ENCODE measurements at places on chromosomes 11 and 22.

DNA sequence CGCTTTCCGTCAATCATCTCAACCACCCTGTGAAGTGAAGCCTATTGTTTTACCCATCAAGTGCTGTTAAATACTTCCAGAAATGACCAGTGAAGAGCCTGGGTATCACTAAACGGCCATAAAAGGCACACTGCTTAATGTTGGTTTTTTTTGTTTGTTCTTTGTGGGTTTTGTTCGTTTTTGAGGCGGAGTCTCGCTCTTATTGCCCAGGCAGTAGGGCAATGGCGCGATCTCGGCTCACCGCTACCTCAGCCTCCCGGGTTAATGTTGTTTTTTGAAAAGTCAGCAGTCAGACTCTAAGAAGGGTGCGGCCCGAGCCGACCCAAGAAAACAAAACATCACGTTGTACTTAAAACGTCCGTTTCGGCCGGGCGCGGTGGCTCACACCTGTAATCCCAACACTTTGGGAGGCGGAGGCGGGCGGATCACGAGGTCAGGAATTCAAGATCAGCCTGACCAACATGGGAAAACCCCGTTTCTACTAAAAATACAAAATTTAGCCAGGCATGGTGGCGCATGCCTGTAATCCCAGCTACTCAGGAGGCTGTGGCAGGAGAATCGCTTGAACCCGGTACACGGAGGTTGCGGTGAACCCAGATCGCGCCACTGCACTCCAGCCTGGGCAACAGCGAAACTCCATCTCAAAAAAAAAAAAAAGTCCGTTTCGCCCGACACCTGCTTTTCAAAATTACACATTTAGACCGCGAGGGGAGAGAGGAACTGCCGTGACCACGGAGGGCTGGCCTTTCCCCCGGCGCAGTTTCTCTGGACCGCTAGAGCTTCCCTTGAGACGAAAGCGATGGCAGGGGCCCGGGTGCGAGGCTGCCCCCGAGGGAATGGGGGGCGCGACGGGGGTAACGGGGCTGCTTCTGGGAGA is 714 bp downstream of the CD59 start:
- DNase-seq = no peak

GRCh38 chr11:117523680-117524079 is 196.0 kb downstream of the CEP164 start:
- no peak for DNase-seq

- no peak for DNase-seq
Measured at GRCh38 chr22:24304062-24304675, 33.5 kb downstream of the SPECC1L start.

- no peak for DNase-seq
Measured at GRCh38 chr11:78857688-78858087, 283.0 kb upstream of the NARS2 start.

GRCh38 chr11:128662076-128662475 is 31.8 kb upstream of the FLI1 start:
- no peak for DNase-seq

DNA sequence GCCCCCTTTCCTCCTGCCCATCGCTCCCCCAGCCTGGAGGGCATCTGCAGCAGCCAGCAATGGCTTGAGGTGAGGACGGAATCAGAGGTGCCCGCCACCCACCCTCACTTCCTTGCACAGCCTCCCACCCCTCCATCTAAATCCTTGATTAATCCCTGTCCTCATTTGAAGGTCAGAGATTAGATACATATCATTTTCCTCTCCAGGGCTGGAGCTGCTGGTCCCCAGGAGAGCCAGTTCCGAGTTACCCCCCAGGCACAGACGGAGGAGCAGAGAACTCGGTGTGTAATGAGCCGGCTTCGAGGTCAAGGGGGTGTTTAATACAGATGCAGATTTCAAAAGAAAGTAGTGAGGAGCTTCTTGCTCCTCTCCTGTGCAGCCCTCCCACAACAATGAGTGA is 542.1 kb downstream of the MN1 start:
- no peak for DNase-seq

- no peak for DNase-seq
Measured at GRCh38 chr22:25508761-25509321, 55.6 kb upstream of the GRK3 start.

DNA sequence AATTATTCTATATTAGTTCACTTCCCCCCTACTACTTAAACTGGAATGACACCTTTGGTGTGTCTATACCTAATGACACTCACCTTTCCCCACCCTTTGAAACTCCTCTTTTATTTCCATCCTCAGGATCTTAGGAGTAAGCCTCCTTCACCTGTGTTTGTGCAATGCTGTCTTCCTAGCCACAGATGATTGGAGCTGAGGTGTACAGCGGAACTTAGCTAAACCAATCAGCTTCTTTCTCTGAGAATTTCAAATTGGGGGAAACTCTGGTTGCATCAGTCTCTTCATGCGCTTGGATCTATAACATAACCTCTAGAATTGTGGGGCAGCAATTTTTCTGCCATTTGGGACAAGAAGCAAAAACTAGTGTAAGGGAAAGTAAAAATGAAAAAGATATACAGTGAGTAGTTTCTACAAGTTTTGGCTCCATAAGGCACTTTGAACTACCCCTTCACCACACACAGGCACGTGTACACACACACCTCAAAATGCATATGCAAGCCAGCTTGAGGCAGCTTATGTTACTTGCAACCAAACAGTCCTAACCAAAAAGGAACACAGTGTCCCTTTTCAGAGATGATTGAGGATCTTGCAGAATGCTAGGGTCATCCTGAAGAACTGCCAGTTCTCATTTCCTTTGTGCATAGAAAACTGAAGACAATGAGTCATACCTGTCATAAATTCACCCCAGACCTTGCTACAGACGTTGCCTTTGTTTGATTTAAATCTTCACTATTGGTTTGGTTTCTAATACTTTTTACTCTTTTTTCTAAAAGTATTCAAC is 36.0 kb upstream of the LDLRAD3 start:
- no peak for DNase-seq
